Astrocyte (in vitro differentiated cells and primary cell): ENCODE measurements at places on chromosomes 6 and 20.

DNA sequence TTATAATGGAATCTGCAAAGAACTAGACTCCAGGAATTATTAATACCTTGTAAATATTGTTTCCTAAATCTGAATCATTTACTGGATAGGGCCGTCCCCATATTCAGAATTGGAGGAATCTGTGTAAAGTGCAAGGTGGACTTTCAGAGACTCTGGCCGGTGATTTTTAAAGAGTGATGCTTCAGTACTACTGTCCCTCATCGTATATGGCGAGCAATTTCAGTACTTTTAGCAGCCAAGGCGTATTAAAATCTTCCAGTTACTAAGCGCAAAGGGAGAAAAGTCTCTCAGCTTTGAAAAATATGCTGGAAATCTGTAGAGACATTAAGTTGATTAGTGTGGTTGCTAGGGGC lies 483 bp downstream of the SMIM26 start:
- peaks cover 3% of the 10 kb centered on the region for H3K4me1 ChIP-seq
- H3K4me3 ChIP-seq = peak overlapping the region; percentile 95
- peaks cover 6% of the 10 kb centered on the region for H3K36me3 ChIP-seq
- DNase-seq = no peak
- peak overlapping the region; percentile 84 for H3K27ac ChIP-seq

- no peaks in the 10 kb centered on the region for H3K4me1 ChIP-seq
- no peak overlapping the region for H3K27ac ChIP-seq
- no peak overlapping the region for H3K4me3 ChIP-seq
- no peak for DNase-seq
These were observed 6.0 kb downstream of the ZC3H12D start for GRCh38 chr6:149478631-149479314.

GRCh38 chr20:32651537-32651936 lies 22.2 kb downstream of the C20orf203 start:
- no peaks in the 10 kb centered on the region for H3K27me3 ChIP-seq
- no peak overlapping the region for H3K27ac ChIP-seq
- no peaks in the 10 kb centered on the region for H3K4me1 ChIP-seq
- no peak for DNase-seq

DNA sequence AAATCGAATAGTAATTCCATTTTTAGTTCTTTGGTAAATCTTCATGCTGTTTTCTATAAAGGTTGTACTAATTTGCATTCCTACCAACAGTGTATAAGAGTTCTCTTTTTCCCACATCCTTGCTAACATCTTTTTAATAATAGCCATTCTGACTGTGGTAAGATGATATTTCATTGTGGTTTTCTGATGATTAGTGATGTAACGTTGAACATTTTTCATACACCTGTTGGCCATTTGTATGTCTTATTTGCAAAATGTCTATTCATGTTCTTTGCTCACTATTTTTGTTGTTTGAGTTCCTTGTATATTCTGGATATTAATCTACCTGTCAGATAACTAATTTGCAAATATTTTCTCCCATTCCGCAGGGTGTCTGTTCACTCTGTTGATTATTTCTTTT lies 64.5 kb downstream of the LIN28B start:
- H3K4me3 ChIP-seq = no peak overlapping the region
- H3K27me3 ChIP-seq = no peaks in the 10 kb centered on the region
- no peak for DNase-seq

- no peak overlapping the region for H3K4me3 ChIP-seq
- no peaks in the 10 kb centered on the region for H3K4me1 ChIP-seq
- no peak for DNase-seq
- no peak overlapping the region for H3K27ac ChIP-seq
These were observed 12.1 kb downstream of the APMAP start for GRCh38 chr20:24980291-24981053.

DNA sequence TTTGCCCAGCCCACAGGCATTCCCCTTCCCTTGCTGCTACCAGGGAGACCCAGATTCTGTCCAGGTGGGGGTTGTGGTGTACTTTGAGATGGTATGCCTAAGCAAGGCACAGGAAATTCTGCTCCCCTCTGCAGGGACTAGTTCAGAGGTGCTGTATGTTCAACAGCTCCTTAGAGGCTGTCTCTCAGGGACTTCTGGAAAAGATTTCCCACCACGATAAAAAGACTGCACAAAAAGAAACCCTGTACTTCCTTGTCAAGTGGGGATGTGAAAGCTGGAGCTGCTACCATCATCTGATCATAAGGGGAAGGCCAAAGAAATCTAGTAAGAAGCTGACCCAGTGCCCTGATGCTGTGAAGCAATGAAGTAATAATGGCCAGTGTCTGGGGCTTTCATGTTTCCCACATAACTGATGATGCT lies 51.5 kb upstream of the SMIM29 start:
- no peak overlapping the region for H3K27ac ChIP-seq
- peaks cover 5% of the 10 kb centered on the region for H3K4me1 ChIP-seq
- H3K36me3 ChIP-seq = no peaks in the 10 kb centered on the region
- DNase-seq = no peak
- H3K4me3 ChIP-seq = no peak overlapping the region
- no peaks in the 10 kb centered on the region for H3K27me3 ChIP-seq

DNA sequence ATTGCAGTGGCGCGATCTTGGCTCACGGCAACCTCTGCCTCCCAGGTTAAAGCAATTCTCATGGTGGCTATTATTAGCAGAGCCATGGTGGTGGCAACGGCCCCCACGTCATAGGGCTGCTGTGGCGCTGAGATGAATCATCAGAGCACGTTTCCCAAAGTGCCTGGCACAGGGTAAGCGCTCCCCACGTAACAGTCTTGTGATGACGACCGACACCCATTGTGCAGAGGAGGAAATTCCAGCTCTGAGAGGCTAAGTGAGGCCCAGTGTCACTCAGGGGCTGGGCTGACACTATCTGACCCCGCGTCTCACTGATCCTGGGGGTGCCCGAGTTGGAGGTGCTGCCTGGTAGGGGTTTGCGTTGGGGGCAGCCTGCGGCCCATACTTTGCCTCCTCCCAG lies 16.2 kb downstream of the SUN5 start:
- no peaks in the 10 kb centered on the region for H3K4me1 ChIP-seq
- no peak for DNase-seq
- H3K27me3 ChIP-seq = no peaks in the 10 kb centered on the region
- H3K27ac ChIP-seq = no peak overlapping the region

- no peaks in the 10 kb centered on the region for H3K36me3 ChIP-seq
- H3K4me1 ChIP-seq = no peaks in the 10 kb centered on the region
- no peaks in the 10 kb centered on the region for H3K27me3 ChIP-seq
- peak; percentile 99 for DNase-seq
- H3K27ac ChIP-seq = peak overlapping the region; percentile 11
These were observed 138.7 kb upstream of the SASH1 start for GRCh38 chr6:148203970-148204369.
